ENCODE measurements at places on chromosomes 7 and 10. TPM values are rescaled to one million over a fixed set of nuclear protein-coding genes. Genes with fewer than 3 reads are reported as not detected.

DNA sequence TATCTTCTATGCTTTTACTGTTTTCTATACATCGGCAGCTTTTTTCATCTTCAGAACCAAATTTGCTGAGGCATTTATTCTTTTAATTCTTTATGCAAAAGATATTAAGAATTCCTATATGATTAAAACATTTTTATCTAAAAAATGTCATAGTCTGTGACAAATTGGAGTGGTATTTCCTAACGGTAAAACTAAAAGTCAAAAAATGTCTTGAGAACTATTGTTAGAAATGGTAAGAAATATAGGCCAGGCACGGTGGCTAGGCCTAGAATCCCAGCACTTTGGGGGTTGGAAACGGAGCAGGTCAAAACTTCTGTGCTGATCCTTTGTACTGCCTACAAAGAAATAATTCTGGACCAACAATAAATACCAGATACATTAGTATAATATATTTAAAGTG lies 57.7 kb upstream of the PRR15 start:
- no peak overlapping the region for H3K4me3 ChIP-seq
- no peak for DNase-seq
- H3K27me3 ChIP-seq, result no peaks in the 10 kb centered on the region
- no peaks in the 10 kb centered on the region for H3K36me3 ChIP-seq
- H3K27ac ChIP-seq, result no peak overlapping the region
- no peaks in the 10 kb centered on the region for H3K4me1 ChIP-seq

DNA sequence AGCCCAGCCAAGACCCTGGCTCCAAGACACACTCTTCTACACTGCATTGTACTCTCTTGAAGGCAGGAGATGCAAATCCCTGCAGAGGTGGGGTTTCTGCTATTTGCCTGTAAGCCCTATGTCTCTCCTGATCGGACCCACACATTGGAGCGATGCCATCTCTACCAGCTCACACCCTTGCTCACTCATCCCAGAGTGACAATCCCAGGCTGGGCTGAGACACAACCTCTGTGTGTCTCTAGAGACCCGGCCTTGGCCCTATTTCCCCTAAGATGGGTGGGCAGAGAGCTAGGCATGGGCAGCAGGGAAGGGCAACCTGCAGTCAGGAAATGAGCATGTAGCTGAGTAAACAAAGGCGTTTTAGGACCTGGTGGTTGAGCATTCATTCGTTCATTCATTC lies 25.6 kb downstream of the CCDC3 start:
- H3K36me3 ChIP-seq, result no peaks in the 10 kb centered on the region
- H3K4me3 ChIP-seq, result no peak overlapping the region
- peaks cover 7% of the 10 kb centered on the region for H3K4me1 ChIP-seq
- H3K27me3 ChIP-seq, result peaks cover 2% of the 10 kb centered on the region
- no peak for DNase-seq

GRCh38 chr10:78471326-78471722 lies 437.7 kb downstream of the RPS24 start:
- no peaks in the 10 kb centered on the region for H3K36me3 ChIP-seq
- DNase-seq, result no peak
- peaks cover 33% of the 10 kb centered on the region for H3K4me1 ChIP-seq
- H3K4me3 ChIP-seq, result no peak overlapping the region

The TMEM139 gene
- 0.59 TPM for total RNA-seq

The LRRD1 gene
- total RNA-seq, result 0.39 TPM

GRCh38 chr7:73482746-73483145 lies 39.3 kb downstream of the BAZ1B start:
- H3K36me3 ChIP-seq, result peaks cover 46% of the 10 kb centered on the region
- H3K4me3 ChIP-seq, result no peak overlapping the region
- no peaks in the 10 kb centered on the region for H3K4me1 ChIP-seq
- no peak for DNase-seq

The PUS7 gene
- 15.9 TPM for total RNA-seq
